Activated CD4-positive, alpha-beta memory T cell treated with anti-CD3 and anti-CD28 coated beads, Interleukin-2, amount 10 ng/mL, durations not matched to agents 7 days and 5 days (primary cell): ENCODE measurements at places on chromosomes 5 and 9. TPM values are rescaled to one million over a fixed set of nuclear protein-coding genes. Genes with fewer than 3 reads are reported as not detected.

DNA sequence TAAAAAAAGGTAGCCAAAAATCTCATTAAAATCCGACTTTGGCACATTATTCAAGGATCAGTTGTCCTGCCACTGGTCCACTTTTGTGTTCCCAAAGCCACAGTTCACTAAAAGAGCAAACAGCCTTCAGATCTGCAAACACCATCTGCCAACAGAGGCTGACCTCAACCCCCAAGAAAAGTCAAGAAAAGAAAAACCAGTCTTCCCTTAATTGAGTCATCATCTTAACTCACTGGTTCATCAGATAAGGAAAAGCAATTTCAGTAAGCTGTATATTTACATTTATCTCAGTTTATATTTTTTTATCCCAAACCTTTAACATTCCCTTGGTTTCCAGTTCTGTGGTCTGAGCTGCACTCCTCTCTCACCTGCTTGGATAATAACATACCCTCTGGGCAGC is 21.2 kb downstream of the RASEF start:
- no peak overlapping the region for H3K4me3 ChIP-seq
- H3K36me3 ChIP-seq: no peaks in the 10 kb centered on the region
- no peaks in the 10 kb centered on the region for H3K4me1 ChIP-seq
- DNase-seq: no peak
- no peaks in the 10 kb centered on the region for H3K27me3 ChIP-seq

Gene NFX1
- 37.5 TPM for total RNA-seq

GRCh38 chr5:36908544-36909260 is 32.1 kb downstream of the NIPBL start:
- no peaks in the 10 kb centered on the region for H3K27me3 ChIP-seq
- H3K4me3 ChIP-seq: no peak overlapping the region
- peaks cover 13% of the 10 kb centered on the region for H3K4me1 ChIP-seq
- no peak overlapping the region for H3K27ac ChIP-seq

GRCh38 chr9:93520523-93520922 is 55.9 kb upstream of the PHF2 start:
- peaks cover 58% of the 10 kb centered on the region for H3K36me3 ChIP-seq
- DNase-seq: no peak
- no peak overlapping the region for H3K4me3 ChIP-seq

GRCh38 chr9:112711050-112711689 is 6.7 kb downstream of the INIP start:
- H3K36me3 ChIP-seq: peaks cover 30% of the 10 kb centered on the region
- H3K4me3 ChIP-seq: no peak overlapping the region
- H3K27ac ChIP-seq: no peak overlapping the region
- DNase-seq: no peak

Gene ZNF879
- 4.7 TPM for total RNA-seq
